Substantia nigra (tissue), 51 donors: ENCODE measurements at places on chromosomes 4 and X.

DNA sequence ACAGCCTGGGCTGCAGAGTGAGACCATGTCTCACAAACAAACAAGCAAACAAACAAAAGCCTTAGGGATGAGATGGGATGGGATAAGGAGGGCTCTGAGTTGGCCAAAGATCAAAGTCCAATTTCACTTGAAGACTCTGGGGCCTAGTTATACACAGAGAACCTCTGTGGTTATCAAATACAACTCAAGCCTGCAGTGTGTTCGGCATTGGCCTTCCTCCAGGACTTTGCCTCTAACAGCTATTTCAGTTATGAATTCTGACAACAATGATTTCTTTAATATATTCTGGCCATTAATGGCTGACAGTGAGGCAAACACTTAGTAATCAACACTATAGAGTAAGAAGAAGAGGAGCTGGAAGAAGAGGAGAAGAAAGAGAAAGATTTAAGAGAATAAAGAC, 171.1 kb downstream of the PDGFRA start:
- DNase-seq = no peak

DNA sequence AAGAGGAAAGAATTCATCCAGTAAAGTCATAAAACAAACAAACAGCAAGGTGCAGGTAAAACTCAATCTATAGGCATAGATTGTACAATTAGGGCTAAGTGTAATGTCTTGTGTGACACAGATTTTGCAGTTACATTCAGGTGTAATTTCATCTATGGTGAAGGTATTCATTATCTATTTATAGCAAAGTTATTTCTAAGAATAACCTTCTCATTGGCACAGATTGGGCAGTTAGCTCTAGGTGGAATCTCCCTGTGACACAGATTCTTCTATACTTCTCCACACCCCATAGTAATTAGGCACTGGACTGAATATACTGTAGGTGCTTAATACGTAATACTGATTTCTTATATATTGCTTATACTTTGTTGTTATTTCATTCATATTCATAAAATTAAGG, 66.8 kb downstream of the COL25A1 start:
- DNase-seq = no peak

DNA sequence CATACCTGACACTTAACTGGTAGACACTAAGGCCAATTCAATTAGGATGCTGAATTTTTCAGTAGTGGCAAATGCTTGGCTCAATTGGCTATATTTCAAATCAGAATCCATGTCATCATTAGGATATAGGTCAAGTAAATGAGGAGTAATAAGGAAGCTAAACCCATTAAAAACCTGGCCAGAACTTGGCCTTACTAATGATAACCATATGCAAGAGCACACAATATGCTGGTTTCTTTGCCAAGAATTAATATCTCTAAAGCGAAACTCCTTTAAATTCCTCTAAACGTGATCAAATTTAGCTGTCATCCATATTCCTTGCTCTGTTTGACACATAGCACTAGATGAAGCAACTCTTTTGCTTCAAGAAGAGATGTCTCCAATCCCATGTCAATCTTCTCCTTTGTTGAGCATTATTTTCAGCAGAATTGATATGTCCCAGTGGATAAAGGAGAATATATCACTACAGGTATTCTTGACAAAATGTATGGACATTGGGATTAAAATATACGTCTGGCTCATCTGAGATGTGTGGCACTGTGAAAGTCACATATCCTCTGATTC, 206.1 kb upstream of the ANKRD50 start:
- no peak for DNase-seq

DNA sequence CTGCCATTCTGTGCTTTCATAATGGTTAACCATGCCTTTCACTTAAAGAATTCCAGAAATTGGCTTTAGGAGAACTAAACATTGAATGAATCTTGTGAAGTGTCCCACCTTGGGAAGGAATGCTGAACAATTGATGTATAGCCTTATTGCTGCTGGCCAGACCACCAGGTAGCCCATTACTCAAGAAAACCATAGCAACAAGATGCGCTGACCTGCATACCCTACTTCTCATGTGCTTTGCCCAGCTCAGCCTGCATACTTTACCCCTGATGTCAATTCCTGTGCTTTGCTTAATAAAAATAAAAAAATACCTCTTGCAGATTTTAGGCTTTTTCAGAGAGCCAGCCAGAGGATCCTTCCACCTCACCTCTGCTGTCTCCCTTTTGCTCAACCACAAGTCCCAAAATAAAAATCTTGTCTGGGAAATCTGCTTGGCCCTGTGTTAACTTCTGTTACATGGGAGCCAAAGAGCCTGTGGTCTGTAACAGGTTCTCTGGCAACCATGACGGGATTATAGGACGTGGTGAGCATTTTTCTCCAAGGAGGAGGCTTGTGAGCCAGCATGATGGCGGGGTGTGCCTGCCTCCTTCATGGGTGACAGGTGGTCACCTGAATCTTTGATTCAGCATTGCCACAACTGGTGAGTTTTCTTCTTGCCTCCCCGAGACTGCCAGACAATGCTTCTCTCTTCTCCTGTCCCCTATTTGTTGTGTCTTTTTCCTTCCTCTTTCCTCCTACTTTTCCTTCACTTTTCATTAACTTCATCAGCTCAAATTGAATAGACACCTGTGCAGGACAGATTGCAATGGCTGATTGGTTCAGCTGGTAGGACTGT, 106.8 kb downstream of the ARSJ start:
- no peak for DNase-seq

DNA sequence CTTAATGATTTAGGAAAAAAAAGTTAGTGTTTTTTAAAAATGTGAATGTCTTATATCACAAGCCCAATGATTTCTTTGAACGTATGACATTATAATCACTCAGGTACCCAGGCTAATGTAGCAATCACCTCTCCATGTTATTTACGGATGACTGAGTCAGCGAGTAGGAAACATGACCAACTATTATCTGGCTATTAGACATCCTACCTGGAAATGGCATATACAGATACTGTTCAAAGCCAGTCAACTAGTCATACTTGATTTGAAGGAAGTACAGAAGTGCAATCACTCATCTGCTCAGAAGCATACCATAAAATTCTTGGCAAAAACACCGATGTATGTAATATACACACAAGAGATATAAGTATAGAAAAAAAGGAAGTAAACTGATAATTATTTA, 732.5 kb downstream of the ARAP2 start:
- no peak for DNase-seq

- DNase-seq = no peak
Measured at GRCh38 chr4:165744370-165744769, 128.7 kb upstream of the TLL1 start.

GRCh38 chr4:38290366-38290765, 330.2 kb downstream of the PTTG2 start:
- no peak for DNase-seq

DNA sequence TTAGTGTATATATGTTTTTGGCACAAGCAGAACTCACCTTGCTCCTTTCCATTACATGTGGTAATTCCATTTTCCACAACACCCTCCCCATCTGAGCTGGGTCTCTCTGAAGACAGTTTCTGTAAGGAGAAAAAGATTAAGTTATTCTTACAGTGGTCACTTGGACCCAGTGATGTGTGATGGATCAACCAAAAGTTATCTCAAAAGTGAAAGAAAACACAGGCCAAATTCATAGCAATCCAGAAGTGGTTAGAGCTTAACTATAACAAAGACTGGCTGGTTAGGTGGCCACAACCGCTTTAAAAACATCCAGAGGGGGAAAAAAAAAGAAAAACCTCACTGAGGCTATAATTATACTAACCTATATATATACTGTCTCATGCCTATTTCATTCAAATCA, 123.7 kb downstream of the AFAP1 start:
- no peak for DNase-seq

- no peak for DNase-seq
Measured at GRCh38 chrX:136856050-136856449, 24.5 kb downstream of the RBMX start.

- DNase-seq = no peak
Measured at GRCh38 chr4:86380181-86380724, 20.4 kb upstream of the MAPK10 start.

DNA sequence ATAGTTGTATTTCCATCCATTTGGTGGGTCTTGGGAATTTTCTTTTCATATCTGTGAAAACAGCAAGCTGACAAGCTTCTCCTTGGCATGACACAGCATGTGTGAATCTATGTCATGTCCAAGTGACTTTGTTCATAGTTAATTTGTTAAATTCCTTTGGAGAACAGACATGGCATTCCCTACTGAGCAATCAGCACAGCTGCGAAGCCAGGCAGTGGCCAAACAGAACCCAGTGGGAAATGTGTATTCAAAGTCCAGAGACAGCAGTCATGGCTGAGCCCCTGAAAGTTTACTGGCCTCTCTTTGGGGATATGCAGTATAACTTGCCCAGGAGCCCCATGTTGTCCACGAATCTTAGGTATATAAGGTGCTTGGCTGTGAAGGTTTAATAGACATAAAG, 474.7 kb downstream of the NKX6-1 start:
- DNase-seq = no peak

DNA sequence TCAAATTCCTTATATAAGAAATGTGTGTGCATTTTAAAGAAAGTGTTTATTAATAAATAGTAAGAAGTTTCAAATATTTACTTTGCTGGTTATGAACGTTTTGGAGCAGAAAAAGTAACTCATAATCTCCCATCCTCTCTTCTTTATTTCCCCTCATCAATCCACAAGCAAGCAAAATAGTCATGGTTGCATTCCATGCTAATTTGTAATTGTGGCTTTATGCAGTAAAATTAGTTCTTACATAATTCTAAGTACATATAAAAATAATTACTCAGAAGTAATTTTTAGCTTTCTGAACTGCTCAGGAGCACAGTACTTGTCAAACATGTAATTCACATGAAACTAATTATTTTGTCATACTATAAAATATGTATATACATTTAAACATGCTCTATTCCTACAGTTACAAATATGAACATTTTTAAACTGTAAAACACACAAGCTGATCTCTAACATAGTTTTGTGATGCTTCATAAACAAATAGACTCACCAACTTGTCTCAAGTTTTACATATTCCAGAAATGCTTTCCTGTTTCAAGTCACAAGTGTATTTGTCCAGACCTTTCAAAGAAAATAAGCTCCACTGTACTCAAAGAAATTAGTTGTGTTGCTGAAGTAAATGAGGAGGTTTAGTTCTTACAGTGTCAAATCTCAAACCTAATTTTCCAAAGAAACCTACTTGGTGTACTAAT, 218.9 kb downstream of the PABPC4L start:
- no peak for DNase-seq

- DNase-seq = no peak
Measured at GRCh38 chr4:37884855-37885487, 5.9 kb upstream of the TBC1D1 start.

DNA sequence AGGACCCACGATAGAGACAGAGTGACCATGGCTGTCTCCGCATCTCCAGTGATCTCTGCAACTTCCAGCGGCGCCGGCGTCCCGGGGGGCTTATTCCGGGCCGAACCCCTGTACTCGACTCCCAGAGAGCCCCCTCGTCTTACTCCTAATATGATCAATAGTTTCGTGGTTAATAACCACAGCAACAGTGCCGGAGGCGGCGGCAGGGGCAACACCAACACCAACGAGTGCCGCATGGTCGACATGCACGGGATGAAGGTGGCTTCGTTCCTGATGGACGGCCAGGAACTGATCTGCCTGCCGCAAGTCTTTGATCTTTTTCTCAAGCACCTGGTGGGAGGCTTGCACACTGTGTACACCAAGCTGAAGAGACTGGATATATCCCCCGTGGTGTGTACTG, 343 bp downstream of the DACH2 start:
- no peak for DNase-seq

DNA sequence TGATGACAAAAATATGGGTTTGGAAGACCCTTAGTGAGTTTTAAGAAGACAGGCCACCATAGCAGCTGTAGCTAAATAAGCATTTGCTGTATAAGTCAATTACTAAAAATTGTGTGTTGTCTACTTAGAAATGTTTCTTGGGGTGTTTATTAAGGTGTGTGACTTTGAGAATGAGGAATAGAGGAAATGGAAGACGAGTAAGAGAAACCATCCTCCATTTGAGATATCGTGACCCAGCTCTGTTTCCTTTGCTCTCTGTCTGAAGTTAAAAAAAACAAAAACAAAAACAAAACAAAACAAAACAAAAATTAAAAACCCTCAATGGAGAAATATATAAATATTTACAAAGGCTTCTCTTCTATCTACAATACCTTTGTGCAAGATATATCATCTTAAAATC, 41.7 kb upstream of the FAM9C start:
- no peak for DNase-seq

- no peak for DNase-seq
Measured at GRCh38 chr4:122700178-122700725, 32.3 kb upstream of the BBS12 start.

- no peak for DNase-seq
Measured at GRCh38 chrX:111319451-111319850, 49.2 kb upstream of the CAPN6 start.

GRCh38 chrX:17846045-17846444, 15.1 kb downstream of the RAI2 start:
- no peak for DNase-seq

- DNase-seq = no peak
Measured at GRCh38 chrX:69323786-69324720, 158.8 kb upstream of the PJA1 start.

- DNase-seq = no peak
Measured at GRCh38 chr4:110211007-110211769, 12.8 kb upstream of the ELOVL6 start.

DNA sequence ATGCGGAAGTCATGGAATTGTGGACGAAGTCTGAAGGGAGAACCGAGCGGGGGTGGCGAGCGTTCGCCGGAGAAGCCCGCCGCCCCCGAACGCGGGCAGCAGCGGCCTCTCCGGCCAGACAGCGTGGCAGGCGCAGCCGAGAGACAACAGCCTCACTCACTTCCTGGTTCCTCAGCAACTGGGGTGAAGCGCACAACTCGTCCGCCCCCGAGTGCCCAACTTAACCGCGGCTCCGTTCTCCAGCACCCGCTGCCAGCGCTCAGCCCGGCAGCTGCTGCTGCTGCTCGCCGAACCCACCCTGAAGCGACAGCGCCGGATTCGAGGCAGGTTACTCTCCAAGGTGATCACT, 68.0 kb downstream of the NOCT start:
- peak; percentile 72 for DNase-seq

DNA sequence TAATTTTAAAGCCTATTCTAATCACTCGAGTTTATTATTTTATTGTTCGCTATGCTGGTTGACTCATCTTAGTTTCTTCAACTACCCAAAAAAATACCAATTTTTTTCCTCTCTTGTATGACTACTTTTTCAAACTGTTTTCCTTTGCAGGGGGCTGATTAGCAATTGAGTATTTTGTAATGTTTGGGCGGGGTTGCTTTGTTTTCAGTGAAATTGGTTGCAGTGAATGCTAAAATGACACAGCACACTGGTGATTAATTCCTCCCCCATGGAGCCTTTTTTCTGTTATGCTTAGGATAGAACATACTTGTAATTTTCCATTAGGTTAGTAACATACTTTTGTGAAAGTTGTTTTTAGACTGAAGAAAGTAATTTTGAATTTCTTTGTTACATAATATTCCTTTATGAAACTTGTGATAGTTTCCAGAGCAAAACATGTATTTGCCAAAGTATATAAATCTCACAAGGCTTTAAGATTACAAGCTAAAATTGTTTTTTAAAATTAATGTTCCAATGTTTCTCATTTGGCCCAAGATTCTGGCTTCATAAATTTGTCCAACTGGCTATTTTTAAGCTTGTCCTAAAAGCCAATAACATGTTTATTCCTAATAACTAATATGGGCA, 120.4 kb downstream of the CHIC1 start:
- no peak for DNase-seq

GRCh38 chrX:27350476-27350875, 112.7 kb downstream of the PPP4R3C start:
- DNase-seq = no peak
